ENCODE measurements at places on chromosomes 12 and 14.

DNA sequence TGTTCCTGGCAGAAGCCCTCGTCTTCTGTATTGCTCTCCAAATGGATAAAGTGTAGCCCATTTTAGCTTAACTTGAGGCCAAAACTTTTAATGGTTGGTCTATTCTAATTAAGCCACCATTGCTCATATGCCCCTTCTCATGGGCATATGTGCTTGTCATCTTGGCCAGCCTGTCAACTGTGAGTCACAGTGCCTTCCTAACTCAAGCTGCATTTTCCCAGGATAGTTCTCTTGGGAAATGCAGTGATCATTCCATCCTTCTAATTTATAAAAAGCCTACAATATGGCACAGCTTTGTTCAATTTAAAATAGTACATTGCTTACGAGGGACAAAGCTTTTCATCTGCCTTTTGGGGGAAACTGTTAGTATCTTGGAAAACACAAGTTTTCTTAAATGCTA lies 6.6 kb downstream of the PTHLH start:
- H3K4me1 ChIP-seq: peaks cover 19% of the 10 kb centered on the region
- H3K4me3 ChIP-seq: peak overlapping the region; percentile 90
- peaks cover 2% of the 10 kb centered on the region for H3K27me3 ChIP-seq
- H3K36me3 ChIP-seq: peaks cover 46% of the 10 kb centered on the region
- H3K27ac ChIP-seq: no peak overlapping the region

DNA sequence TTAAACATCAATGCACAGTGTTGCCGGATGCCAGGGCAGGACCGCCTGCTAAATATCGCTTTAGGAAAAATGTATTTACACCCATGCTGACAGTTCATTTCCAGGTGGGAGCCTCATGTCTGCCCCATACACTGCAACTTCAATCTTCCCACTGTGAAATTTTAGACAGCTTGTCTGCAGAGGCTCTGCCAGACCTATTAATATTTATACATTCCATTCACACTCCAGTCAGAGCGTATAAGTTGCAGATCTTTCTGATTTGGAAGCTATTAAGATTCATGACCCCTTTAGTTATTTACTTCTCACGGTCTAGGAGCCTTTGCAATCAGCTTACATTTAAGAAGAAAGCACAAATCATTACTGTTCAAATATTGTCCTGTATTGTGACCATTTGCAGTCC lies 357.4 kb downstream of the ATP23 start:
- H3K27ac ChIP-seq: no peak overlapping the region
- H3K27me3 ChIP-seq: no peaks in the 10 kb centered on the region
- no peak for DNase-seq
- H3K4me1 ChIP-seq: no peaks in the 10 kb centered on the region
- no peak overlapping the region for H3K4me3 ChIP-seq
- no peaks in the 10 kb centered on the region for H3K36me3 ChIP-seq

DNA sequence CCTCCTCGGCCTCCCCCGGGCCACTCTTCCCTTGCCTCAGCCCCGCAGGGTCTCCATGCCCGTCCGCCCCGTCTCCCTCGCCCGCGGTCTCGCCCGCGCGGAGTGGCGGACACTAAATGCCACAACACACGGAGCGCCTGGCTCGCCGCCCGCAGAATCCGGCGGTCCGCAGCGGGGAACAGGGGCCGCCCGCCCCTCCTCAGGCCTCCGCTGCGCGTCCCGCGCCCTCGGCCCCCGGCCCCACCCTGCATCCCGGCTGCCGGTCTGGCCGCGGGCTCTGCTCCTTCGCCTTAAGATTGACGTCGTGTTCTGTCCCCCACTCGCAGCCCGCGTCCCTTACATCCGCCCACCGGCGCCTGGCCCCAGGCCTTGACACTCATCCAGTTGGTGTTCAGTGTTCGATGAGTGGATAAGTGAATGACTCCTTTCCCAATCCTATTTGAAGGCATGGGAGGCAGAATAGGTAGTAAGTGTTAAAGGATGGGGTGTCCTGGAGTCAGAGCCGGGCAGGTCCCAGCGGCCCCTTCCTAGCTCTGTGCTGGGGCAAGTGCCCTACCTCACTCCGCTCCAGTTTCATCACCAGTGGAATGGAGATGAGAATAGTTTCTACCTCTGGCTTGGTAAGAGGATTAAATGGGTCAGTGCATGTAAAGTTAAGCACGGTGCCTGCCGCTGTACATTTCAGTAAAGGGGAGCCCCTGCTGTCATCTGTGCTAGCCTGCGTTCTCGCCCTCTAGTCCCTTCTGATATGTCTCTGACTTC lies 622 bp downstream of the TECPR2 start:
- H3K4me1 ChIP-seq: peaks cover 9% of the 10 kb centered on the region
- no peaks in the 10 kb centered on the region for H3K27me3 ChIP-seq
- peak overlapping the region; percentile 4 for H3K27ac ChIP-seq
- peak overlapping the region; percentile 86 for H3K4me3 ChIP-seq
- DNase-seq: peak; percentile 56

DNA sequence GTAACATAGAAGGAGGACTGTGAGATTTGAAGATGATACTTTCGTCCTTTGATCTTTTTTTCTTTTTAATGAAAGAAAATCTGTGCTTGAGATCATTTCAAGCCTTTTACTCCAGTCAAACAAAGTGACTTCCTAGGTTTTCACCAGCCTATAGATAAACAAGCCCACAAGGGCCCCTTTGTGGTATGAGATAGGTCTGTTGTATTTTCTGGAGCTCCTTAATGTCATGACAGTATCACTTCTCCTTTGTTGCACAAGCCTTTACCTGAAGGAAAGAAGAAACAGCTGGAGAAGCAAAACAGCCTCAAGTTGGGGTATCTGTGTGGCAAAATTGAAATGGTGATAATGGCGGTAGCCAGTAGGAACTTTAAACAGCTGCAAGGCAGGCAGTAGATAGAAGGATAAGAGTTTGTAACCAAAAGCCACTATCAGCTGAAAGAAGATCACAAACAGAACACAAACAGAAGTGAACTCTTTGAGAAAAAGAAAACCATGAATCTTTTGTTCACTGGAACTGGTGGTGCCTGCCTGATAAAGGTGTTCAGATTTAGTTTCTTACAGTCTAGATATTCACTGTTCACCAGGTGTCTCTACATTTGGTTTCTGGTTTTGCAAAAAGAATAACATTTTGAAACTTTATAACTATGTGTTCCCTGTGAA lies 96.8 kb downstream of the LGR5 start:
- no peak for DNase-seq
- H3K27ac ChIP-seq: no peak overlapping the region
- H3K4me3 ChIP-seq: no peak overlapping the region
- H3K4me1 ChIP-seq: no peaks in the 10 kb centered on the region
- H3K36me3 ChIP-seq: no peaks in the 10 kb centered on the region

GRCh38 chr14:51666826-51667225 lies 15.1 kb downstream of the FRMD6 start:
- H3K4me1 ChIP-seq: peaks cover 4% of the 10 kb centered on the region
- no peak overlapping the region for H3K4me3 ChIP-seq
- DNase-seq: no peak
- H3K36me3 ChIP-seq: peaks cover 7% of the 10 kb centered on the region
- H3K27me3 ChIP-seq: no peaks in the 10 kb centered on the region
- no peak overlapping the region for H3K27ac ChIP-seq

GRCh38 chr12:40032433-40033241 lies 73.2 kb downstream of the SLC2A13 start:
- no peaks in the 10 kb centered on the region for H3K36me3 ChIP-seq
- no peak overlapping the region for H3K27ac ChIP-seq
- H3K4me3 ChIP-seq: no peak overlapping the region
- H3K27me3 ChIP-seq: no peaks in the 10 kb centered on the region

- peaks cover 7% of the 10 kb centered on the region for H3K36me3 ChIP-seq
- no peak overlapping the region for H3K4me3 ChIP-seq
- no peaks in the 10 kb centered on the region for H3K4me1 ChIP-seq
- no peaks in the 10 kb centered on the region for H3K27me3 ChIP-seq
- peak; percentile 16 for DNase-seq
Measured at GRCh38 chr12:110355073-110355472, 48.4 kb downstream of the ANAPC7 start.

GRCh38 chr12:116040402-116040801 lies 237.1 kb downstream of the MED13L start:
- no peak for DNase-seq
- no peaks in the 10 kb centered on the region for H3K27me3 ChIP-seq
- H3K4me3 ChIP-seq: no peak overlapping the region
- peaks cover 2% of the 10 kb centered on the region for H3K4me1 ChIP-seq
- no peak overlapping the region for H3K27ac ChIP-seq

- DNase-seq: peak; percentile 70
- H3K4me1 ChIP-seq: peaks cover 19% of the 10 kb centered on the region
- H3K27ac ChIP-seq: peak within 1 kb of the TSS; percentile 84
Measured at GRCh38 chr12:120265473-120266179, at the start of gene PXN. Gene PXN, minus strand, starts transcription at chr12:120265730. Its CDS starts 101 bp downstream, at chr12:120265629.

GRCh38 chr14:90720832-90721231 lies 95.4 kb downstream of the TTC7B start:
- H3K36me3 ChIP-seq: peaks cover 23% of the 10 kb centered on the region
- H3K4me3 ChIP-seq: no peak overlapping the region
- no peaks in the 10 kb centered on the region for H3K27me3 ChIP-seq
- H3K27ac ChIP-seq: no peak overlapping the region
- H3K4me1 ChIP-seq: peaks cover 2% of the 10 kb centered on the region
- DNase-seq: peak; percentile 23

GRCh38 chr14:64705381-64706118 lies 1.3 kb downstream of the PLEKHG3 start:
- H3K4me3 ChIP-seq: peak overlapping the region; percentile 80
- H3K36me3 ChIP-seq: no peaks in the 10 kb centered on the region
- H3K27me3 ChIP-seq: no peaks in the 10 kb centered on the region
- peaks cover 38% of the 10 kb centered on the region for H3K4me1 ChIP-seq
- peak overlapping the region; percentile 82 for H3K27ac ChIP-seq

DNA sequence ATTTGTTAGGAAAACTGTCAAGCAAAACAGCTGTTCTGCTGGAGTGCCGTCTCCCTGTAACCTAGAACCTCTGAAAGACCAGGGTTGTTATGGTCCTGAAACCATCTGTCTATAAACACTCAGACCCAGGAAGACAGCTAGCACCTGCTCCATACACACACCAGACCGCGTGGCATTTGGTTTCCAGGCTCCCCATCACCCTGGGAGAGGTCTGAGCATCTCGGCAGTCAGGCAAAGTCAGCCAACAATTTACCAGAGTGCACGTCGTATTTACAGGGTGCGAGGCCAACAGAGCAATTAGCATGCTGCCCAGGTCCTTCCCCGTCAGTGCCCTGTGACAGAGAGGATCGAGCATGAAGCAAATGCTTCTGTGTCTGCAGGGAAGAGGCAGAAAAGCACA lies 272.5 kb downstream of the SLC15A4 start:
- no peaks in the 10 kb centered on the region for H3K27me3 ChIP-seq
- no peaks in the 10 kb centered on the region for H3K36me3 ChIP-seq
- H3K27ac ChIP-seq: no peak overlapping the region
- peaks cover 6% of the 10 kb centered on the region for H3K4me1 ChIP-seq
- DNase-seq: no peak
- H3K4me3 ChIP-seq: no peak overlapping the region

DNA sequence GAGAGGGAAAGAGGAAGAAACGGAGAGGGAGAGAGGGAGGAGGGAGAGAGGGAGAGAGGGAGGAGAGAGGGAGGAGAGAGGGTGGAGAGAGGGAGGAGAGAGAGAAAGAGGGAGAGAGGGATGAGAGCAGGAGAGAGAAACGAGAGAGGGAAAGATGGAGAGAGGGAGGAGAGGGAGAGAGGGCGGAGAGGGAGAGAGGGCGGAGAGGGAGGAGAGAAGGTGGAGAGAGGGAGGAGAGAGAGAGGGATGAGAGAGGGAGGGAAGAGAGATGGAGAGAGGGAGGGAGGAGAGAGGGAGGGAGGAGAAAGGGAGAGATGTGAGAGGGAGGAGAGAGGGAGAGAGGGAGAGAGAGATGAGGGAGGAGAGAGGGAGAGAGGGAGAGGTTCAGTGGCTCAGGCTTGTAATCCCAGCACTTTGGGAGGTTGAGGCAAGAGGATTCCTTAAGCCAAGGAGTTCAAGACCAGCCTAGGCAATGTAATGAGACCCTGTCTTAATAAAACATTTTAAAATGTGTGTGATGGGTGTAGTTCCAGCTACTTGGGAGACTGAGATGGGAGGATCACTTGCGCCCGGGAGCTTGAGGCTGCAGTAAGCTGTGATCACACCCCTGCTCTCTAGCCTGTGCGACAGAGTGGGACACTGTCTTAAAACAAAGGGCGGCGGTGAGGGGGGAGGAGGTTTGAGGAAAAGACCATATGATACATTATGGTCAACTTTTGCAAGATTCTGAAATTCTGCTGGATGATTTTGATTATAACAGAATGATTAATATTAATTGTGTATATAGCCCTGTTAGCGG lies 21.3 kb upstream of the SNRPF start:
- no peak overlapping the region for H3K27ac ChIP-seq
- H3K36me3 ChIP-seq: no peaks in the 10 kb centered on the region
- DNase-seq: no peak
- no peaks in the 10 kb centered on the region for H3K4me1 ChIP-seq

- H3K27me3 ChIP-seq: no peaks in the 10 kb centered on the region
- H3K4me1 ChIP-seq: no peaks in the 10 kb centered on the region
- no peaks in the 10 kb centered on the region for H3K36me3 ChIP-seq
- H3K27ac ChIP-seq: no peak overlapping the region
- no peak overlapping the region for H3K4me3 ChIP-seq
- peak; percentile 8 for DNase-seq
Measured at GRCh38 chr14:52413729-52414408, 99.8 kb downstream of the PTGER2 start.

DNA sequence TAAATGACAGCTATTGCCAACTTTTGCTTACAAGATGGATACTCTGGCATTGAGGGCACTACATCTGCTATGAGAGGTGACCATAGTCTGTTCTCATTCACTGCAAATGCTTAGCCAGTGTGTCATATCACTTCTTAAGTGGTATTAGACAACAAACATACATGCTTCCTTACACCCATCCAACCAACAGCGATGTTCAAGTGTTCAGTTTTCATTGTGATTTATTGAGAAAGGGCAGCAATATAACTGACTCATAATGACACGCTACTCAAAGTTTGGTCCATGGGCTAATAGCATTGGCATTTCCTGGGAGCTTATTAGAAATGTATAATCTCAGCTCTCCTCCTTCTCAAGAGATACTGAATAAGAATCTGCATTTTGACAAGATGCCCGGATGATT lies 181.7 kb downstream of the NPAS3 start:
- no peaks in the 10 kb centered on the region for H3K4me1 ChIP-seq
- H3K27me3 ChIP-seq: no peaks in the 10 kb centered on the region
- H3K4me3 ChIP-seq: no peak overlapping the region
- DNase-seq: peak; percentile 92

GRCh38 chr14:85399186-85399585 lies 130.8 kb upstream of the FLRT2 start:
- no peaks in the 10 kb centered on the region for H3K4me1 ChIP-seq
- no peaks in the 10 kb centered on the region for H3K27me3 ChIP-seq
- no peak overlapping the region for H3K4me3 ChIP-seq

Measured in mesenchymal stem cell (in vitro differentiated cells and primary cell).